ENCODE measurements at places on chromosomes 13 and 19.

DNA sequence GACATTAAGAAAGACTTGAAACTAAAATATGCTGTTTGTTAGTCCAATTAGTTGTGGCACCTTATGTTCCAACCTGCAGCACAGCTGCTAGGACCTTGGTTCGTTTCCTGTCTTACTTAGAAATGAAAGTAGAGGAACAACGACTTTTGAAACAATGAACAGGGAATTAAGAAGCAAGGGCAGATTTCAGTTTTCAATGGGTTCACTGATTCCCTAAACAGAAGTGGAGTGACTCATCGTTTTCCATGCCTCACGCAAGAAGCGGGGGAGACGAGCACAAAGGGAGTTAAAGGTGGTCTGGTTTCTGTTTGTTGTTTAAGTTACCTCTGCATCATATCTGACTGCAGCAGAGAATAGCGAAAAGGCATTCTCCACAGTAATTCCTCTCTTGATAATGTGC is 44.8 kb downstream of the PHF11 start:
- DNase-seq = peak; percentile 24

DNA sequence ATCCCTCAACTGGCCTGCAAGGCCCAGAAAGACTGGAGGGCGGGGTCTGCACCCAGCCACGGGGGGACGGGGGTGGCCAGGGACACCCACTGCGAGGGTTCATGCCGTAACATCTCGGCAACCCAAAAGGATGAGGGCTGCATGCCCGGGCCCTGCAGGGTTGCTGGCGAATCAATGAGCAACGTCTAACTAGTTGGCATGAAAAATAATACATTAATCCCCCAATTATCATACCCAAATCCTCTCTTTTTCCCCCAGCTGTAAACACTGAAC is 232.2 kb downstream of the TUBA3C start:
- DNase-seq = no peak

DNA sequence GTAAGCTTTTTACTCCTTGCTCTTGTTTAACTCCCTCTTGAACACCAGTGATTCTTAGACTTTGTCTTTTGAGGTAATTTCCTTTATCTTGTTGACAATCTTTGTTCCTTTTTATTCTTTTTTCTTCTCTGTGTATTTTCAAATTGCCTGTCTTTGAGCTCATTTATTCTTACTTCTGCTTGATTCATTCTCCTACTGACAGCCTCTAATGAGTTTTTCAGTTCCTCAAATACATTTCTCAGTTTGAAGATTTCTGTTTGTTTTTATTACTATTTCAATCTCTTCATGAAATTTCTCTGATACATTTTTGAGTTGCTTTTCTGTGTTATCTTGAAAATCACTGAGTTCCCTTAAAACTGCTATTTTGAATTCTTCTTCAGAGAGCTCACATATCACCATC is 154.1 kb downstream of the ATP8A2 start:
- DNase-seq = no peak

- DNase-seq = no peak
Observed at GRCh38 chr13:109974354-109974753, 188.0 kb upstream of the IRS2 start.

- peak; percentile 9 for DNase-seq
Observed at GRCh38 chr19:16293118-16294091, 31.2 kb upstream of the KLF2 start.

DNA sequence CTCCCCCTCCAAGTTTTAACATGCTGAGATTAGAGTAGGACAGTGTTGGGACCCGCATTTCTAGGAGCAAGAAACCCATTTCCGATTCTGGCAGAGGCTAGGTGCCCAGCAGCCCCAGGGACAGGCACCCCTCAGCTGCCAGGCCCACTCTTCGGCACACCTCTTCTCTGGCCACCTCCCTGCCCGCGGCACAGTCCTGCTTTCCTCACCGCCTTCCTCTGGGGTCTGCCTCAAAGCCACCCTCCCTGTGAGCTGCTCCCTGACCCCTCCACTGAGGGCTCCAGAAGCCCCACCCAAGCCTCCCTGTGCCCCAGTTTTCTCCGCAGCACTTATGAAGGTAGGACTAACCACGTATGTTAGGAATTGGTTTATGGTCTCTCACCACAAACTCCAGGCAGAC is 79.9 kb downstream of the STK24 start:
- no peak for DNase-seq

- no peak for DNase-seq
Observed at GRCh38 chr19:30744741-30745475, 372.7 kb downstream of the ZNF536 start.

DNA sequence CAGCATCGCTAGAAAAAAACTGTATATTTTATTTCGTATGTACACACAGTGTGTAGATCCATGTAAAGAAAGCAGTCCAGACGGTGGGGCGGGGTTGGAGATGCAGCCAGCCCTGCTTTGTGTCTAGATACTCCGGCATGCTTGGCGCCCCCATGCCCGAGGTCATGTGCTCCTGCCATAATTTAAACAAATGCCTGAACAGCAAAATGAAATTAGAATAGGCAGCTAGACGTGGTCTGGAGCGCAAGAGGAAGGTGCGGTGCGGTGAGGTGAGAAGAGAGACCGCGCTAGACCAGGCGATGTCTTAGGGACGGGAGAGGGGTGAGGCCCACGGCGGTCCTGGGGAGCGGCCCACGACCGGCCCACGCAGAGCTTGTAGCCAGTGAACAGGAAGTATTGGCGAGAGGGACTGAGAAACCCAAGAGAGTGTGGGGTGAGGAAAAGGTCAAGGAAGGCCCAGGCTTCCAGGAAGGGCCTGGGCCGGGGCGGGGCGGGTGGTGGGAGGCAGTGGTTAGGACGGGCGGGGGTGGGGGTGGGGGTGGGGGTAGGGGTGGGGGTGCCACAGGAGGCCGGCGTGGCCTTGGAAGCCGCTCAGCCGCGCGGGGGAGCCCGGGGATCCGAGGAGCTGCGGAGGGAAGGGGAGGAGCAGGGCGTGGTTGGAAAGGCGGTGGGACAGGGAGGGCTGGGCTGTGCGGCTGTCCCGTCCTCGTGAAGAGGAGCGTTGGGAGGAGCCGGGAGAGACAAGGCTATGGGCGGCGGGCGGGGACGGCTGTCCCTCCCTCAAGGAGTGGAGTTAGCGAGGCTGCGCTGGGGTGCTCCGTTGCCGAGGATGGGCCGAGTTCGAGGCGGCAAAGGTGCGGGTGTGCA is 254.7 kb upstream of the SGCG start:
- DNase-seq = peak; percentile 39

- no peak for DNase-seq
Observed at GRCh38 chr19:19285686-19286085, 12.6 kb upstream of the TM6SF2 start.
